ENCODE measurements at places on chromosomes 12 and 14.

GRCh38 chr12:26938701-26939062 is 412 bp downstream of the FGFR1OP2 start:
- DNase-seq = no peak

- DNase-seq = no peak
These were observed 8.3 kb downstream of the RNASE6 start for GRCh38 chr14:20789230-20789813.

DNA sequence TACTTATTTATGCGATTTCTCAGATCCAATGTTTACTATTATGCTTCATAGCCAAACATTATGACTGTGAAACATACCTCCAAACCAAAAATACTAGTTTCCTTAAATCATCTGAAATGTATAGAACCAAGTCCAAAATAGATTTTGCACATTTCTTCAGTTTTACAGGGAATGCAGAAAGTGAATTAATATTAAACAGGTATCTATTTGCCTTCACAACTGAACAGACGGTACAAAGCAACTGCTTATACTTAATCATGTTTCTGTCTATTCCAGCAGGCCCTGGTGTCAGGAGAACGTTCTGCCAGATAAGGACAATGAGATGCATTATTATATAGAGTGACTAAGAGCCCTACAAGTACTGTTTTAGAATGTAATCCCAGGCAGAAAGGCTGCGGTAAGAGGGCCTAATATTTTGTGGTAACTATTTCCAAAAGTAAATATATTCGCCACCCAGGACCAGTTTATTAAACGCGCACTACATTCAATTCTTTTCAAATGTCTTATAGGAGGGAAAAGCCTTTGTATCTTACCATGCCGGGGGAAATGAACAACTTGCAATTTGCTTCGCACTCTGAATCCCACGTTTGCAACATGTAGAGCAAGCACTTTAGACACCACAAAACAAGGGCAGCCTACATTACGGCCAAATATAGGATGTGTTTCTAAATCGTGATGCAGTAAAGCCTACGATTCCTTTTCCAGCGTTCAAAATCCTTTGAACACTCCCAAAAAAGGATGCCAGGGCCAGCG is 1.5 kb downstream of the CORO1C start:
- no peak for DNase-seq

GRCh38 chr14:91877376-91877915 is 10.1 kb upstream of the TC2N start:
- DNase-seq = no peak

DNA sequence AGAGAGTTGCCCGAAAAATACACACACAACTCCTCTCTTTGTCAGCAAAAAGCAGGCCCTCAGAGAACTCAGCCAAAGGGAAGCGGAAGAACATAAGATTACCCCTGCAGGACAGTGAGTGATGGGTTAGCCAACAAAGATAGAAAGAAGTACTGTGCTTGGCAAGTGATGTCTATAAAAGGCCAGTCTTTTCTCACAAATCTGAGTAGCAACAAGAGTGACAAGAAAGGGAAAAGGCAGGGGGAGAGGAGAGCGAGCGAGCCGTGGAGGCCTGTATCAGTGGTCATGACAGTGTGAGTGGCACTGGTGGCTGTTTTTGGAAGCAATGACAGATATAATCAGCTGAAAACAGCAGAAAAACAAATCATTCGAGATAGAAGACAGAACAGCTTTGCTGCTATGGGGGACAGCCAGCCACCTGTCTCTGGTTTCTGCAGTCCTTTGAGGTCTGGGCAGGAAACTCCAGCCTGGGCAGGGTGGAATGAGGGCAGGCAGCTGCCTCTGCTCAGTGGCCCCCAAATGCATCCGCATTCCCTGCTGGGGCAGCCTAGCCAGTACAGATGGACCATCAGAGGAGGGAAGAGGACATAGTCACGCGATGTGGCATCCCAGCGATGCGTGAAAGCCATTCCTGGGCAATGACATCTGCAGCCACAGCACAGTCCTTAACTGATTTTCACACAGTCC is 74.7 kb downstream of the TRIM9 start:
- no peak for DNase-seq

- no peak for DNase-seq
These were observed 10.9 kb downstream of the COPS7A start for GRCh38 chr12:6734506-6735387.

DNA sequence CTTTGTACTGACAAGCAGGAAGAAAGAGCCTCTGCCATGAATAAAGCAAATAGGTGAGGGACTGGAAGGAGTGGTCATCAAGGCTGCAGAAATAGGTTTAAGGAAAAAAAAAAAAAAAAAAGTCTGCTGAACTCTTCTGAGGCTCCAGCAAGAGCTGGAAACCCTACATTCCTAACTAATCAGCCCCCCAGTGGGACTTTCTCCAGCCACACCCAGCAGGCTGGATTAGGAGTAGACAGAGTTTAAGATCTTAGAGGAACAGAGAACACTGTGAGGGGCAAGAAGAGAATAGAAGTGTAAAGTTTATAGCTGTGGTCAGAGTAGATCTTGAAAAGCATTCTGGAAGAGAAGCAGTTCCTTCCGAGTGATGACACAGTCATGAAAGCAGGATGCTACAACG is 66.4 kb downstream of the ATXN2 start:
- DNase-seq = no peak

- peak; percentile 71 for DNase-seq
These were observed 2.5 kb downstream of the PTPN6 start for GRCh38 chr12:6953442-6954315.
